ENCODE measurements at places on chromosomes 16 and 17.

DNA sequence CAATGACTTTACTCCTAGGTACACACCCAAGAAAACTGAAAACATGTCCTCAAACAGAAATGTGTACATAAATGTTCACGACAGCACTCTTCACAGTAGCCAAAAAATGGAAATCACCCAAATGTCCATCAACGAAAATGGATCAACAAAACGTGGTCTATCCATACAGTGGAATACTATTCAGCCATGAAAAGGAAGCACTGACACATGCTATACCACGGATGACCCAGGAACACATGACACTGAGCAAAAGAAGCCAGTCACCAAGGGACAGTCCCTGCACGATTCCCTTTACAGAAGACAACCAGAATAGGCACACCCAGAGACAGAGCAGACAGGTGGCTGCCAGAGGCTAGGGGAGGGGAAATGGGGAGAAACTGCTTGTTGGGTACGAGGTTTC, 11.3 kb downstream of the ZNF500 start:
- no peak for DNase-seq

- DNase-seq = no peak
Measured at GRCh38 chr17:17503566-17504130, 7.5 kb upstream of the RASD1 start.

DNA sequence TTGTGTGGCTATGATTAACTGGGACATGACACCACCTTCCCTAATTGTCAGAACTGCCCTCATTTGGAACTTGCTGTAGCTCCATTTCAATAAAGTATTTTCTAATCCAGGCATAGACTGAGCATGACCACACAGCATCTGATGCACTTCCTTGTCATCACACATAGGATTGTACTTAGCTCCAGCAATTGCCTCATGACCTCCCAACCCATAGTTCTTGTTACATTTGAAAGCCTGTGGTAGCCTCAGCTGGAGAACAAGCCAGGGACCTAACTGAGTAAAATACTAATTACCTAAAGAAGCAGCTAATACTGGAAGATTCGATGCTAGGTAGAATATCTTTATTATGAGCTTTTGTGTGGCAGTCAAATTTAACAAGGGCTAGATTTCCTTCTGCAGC, 187.3 kb upstream of the KIF2B start:
- no peak for DNase-seq

DNA sequence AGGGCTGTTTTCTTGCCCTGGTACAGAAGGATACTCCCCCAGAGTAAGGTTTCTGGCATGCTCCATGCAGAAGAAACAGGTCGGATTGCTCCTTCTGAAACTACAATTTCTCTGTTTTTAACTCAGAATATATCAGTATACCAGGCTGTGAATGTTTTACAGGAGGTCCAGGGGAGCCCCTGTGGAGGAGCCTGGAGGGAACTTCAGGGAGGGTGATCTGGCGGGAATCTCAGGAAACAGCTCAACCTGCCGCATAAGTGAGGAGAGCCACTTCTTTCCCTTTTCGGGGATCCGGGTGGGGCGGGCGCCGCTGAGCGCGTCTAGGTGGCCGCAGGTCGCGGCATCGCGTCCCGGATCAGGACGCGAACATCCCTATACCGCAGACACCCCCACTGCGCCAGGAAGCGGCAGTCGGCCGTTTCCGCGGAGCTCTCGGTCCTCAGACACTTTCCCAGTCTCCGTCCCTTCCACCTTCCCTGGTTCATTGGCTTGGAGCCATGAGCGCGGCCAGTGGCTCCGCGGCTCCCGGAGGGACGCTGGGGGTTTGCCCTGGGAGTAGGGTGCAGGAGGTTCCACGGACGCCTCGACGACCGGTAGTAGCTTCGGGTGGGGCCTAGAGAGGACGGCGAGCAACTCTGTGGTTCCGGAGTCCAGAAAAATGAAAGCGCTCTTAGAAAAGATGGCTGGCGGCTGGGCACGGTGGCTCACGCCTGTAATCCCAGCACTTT, 3.1 kb upstream of the ZNF764 start:
- DNase-seq = peak; percentile 35

- DNase-seq = no peak
Measured at GRCh38 chr17:65586899-65587298, 25.5 kb upstream of the AXIN2 start.

DNA sequence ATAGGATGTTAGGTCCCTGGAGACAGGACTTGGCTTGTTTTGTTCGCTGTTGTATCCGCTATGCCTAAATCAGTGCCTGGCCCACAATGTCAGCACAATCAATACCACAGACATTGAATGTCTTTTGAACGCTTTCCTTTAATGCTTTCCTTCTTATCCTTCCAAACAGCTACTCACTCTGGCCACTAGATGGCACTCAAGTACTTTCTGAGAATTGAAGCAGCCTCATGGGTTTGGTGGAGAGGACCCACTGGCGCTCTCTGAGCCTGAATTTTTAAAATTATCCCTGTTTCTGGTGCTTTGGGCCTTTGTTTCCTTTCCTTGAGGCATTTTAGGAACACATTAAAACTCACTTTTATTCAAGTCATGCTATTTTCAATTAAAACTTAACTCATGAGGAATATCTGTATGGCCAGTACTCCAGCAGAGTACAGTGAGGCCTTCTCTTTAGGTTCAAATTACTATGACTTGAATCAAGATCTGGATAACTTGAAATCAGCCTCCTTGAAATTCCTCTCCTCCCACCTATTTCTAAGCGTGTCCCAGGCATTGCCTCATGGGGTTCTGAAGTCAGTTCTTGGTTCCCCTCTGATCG, 3.2 kb upstream of the NLRP1 start:
- peak; percentile 78 for DNase-seq

GRCh38 chr17:81814748-81815645, 11.0 kb downstream of the GCGR start:
- no peak for DNase-seq

DNA sequence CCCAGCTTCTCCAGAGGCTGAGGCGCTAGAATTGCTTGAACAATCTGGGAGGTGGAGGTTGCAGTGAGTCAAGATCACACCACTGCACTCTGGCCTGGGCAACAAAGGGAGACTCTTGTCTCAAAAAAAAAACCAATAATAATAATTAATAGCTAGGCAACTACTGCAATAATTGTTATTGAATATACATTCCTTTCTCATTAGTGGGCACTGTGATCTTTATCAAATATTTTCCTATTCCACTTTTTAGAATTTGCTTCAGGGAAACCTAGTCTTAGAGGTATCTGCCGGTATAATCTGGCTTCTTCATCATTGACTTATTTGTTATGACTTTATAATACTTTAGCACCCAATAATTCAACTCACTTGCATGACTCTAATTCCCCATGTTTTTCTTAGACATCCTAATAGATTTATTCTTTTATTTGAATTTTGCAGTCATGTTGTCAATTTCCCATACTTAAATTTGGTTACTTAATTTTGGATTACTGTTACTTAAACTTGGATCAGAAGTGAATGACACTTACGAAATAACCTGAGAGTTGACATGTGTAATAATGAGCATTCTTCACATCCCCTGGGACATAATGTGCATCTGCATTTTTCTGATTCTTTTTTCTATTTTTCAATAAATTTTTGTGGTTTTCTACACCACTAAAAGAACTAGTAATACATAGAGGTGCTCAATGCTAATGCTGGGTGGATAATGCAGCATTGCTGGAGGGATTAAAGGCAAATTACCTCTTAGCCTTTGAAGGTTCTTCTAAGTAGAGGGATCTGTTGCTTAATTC, 25.0 kb upstream of the KCNJ16 start:
- no peak for DNase-seq

GRCh38 chr16:74650966-74651567, 15.6 kb downstream of the RFWD3 start:
- peak; percentile 25 for DNase-seq

GRCh38 chr17:79922116-79922601, 82.9 kb upstream of the CBX4 start:
- no peak for DNase-seq

DNA sequence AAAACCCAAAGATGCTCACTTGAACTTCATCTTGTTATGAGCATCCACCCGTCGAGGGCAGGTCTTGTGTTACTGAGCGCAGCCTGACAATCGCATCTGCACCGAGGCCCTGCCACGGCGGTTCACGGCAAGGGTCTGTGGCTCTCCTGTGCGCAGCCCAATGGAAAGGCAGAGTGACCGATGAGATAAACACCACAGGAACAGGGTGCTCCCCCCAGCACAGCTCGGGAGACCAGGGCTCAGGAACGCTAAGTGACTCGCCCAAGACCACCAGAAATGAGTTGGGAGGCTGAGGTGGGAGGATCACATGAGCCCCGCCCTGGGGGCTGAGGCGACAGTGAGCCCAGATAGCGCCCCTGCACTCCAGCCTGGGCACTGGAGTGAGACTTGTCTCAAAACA, 134.7 kb downstream of the ANKRD11 start:
- no peak for DNase-seq

- peak; percentile 48 for DNase-seq
Measured at GRCh38 chr17:82216301-82217119, 3.9 kb upstream of the CCDC57 start.

GRCh38 chr17:57541472-57542394, 203.4 kb downstream of the CCDC182 start:
- DNase-seq = peak; percentile 26

DNA sequence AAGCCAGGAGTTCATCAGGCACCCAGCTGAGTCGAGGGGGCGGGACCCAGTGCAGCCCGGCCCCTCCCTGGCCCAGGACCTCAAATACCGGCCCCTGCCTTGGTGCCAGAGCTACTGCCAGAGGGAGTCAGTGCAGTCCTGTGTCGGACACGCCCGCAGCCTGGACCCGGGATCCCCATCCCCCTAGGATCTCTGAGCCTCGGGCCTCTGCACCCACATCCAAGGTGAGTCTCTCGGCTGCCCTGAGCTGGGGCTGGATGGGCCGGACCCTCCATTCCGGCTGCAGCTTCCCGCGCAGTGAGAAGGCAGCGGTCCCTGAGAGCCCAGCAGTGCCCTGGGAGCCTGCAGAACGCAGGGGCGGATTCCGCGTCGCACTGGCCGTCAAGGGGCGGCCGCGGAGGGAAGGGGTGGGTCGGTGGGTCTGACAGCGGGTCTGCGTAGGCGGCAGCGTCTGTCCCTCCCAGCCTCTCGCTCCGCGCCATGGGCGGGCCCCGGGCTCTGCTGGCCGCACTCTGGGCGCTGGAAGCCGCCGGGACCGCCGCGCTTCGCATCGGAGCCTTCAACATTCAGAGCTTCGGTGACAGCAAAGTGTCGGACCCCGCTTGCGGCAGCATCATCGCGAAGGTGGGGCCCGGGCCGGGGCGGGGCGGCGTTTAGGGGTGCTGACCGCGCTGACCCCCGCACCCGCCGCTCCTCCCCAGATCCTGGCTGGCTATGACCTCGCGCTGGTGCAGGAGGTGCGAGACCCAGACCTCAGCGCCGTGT, at the start of gene DNASE1L2:
Gene DNASE1L2 (plus strand): TSS at position 108 of the 765 bp plus-strand sequence. CDS start 373 bp downstream, at position 481.
- DNase-seq = peak; percentile 51

DNA sequence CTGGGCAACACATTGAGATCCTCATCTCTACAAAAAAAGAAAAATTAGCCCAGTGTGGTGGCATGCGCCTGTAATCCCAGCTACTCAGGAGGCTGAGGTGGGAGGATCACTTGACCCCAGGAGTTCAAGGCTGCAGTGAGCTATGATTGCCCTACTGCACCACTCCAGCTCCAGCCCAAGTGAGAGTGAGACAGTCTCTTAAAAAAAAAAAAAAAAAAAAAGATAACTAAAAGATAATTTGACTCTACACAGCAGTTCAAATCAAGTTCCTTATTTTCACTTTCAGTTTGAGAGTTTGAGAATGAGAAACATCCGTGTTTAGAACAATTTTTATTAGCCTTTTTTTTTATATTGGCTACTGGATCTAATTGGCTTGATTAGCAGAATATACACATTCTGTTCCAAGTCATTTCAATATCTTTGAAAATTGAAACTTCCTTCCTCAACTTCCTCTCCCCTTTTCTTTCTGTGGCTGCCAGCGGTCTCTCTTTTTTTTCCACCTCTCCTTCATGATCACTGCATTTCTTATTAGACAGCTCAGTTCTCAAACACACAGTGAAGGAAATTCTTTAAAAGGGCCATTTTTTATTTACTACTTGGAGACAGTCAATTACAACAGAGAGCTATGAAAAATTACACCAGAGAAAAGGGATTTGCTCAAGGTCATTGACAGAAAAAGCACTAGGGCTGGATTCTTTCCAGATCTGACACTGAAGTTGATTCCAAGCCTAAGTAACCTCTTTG, 4.5 kb upstream of the ACSF2 start:
- peak; percentile 38 for DNase-seq

- DNase-seq = no peak
Measured at GRCh38 chr16:53789137-53789536, 85.2 kb downstream of the FTO start.

- DNase-seq = no peak
Measured at GRCh38 chr16:79066561-79066960, 534.0 kb downstream of the MAF start.

DNA sequence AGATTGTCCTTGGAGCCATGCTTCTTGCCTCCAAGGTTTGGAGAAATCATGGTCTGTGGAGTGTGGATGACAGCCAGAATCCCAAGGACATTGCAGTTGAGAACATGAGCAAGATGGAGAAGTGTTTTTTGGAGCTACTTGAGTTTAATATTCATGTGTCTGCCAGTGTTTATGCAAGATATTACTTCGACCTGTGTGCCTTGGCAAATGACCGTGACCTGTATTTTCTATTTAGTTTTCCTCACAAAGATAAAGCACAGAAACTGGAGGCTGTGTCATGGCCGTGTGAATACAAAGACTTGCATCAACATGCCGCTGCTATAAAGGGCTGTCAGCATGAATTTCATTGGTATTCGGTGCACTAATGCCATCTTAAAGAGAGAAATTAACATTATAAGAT, 9.0 kb downstream of the GGA2 start:
- no peak for DNase-seq

DNA sequence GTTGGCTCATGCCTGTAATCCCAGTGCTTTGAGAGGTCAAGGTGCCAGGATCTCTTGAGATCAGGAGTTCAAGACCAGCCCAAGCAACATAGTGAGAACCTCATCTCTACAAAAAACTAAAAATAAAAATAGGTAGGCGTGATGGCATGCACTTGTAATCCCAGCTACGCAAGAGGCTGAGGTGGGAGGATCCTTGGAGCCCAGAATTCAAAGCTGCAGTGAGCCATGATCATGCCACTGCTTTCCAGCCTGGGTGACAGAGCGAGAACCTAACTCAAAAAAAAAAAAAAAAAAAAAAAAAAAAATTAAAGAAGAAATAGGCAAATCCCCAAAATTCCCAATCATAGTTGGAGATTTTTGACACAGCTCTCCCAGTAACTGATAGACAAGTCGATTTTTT, 32.2 kb upstream of the SRCIN1 start:
- no peak for DNase-seq

- peak; percentile 51 for DNase-seq
Measured at GRCh38 chr17:74862108-74862901, 2.6 kb upstream of the GRIN2C start.

GRCh38 chr16:24800586-24800985, 45.2 kb upstream of the SLC5A11 start:
- peak; percentile 58 for DNase-seq
